PC-9 (cell line): ENCODE measurements at places on chromosomes 12 and 14. TPM values are rescaled to one million over a fixed set of nuclear protein-coding genes. Genes with fewer than 3 reads are reported as not detected.

- no peak for DNase-seq
Observed at GRCh38 chr14:50000380-50001150, 107.7 kb downstream of the ARF6 start.

GRCh38 chr12:96812153-96812552 is 94.9 kb upstream of the NEDD1 start:
- DNase-seq: no peak

DNA sequence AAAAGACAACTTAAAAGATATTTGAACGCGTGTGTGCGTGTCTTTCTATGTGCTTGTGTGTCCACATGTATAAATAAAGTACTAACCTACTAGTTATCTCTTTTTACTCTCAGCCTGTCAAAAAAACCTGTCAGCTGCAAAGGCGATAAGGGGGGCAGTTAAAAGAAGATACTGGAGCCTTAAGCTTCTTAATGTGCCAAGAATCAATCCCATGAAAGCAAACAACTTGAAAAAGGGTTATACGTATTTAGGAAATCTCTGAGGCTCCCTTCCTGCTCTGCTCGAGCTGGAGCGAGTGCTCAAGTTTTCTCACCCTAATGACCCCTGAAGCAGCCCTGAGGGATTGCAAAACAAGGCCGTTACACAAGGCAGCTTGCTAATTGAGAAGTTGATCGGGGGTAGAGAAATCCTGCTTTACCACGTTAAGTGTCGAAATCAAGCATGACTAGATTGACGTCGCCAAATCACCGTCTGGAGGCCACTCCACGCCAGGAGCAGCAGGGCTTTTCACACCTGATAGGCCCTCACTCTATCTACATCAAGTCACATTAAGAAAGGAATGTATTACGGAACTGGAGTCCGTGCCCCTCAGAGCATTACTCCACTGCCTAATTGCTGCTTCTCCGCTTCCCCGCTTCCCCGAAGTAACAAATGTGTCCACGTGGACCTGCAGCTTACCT is 32.4 kb downstream of the LMO3 start:
- no peak for DNase-seq

The CLEC1B gene
- total RNA-seq: not detected in 2 replicates
